Left ventricle myocardium inferior (tissue), 1 donor: ENCODE measurements at places on chromosomes 4 and X. TPM values are rescaled to one million over a fixed set of nuclear protein-coding genes. Genes with fewer than 3 reads are reported as not detected.

Gene CHRDL1
- total RNA-seq, result 3.7 TPM

GRCh38 chrX:11461201-11462001 is 168.2 kb downstream of the AMELX start:
- H3K4me1 ChIP-seq, result no peaks in the 10 kb centered on the region
- H3K27me3 ChIP-seq, result no peaks in the 10 kb centered on the region
- H3K4me3 ChIP-seq, result no peak overlapping the region
- peak overlapping the region; percentile 3 for H3K27ac ChIP-seq
- DNase-seq, result no peak
- H3K36me3 ChIP-seq, result no peaks in the 10 kb centered on the region

Gene ZGRF1
- total RNA-seq, result 2.7 TPM

Gene TFE3
- 19.2 TPM for total RNA-seq

DNA sequence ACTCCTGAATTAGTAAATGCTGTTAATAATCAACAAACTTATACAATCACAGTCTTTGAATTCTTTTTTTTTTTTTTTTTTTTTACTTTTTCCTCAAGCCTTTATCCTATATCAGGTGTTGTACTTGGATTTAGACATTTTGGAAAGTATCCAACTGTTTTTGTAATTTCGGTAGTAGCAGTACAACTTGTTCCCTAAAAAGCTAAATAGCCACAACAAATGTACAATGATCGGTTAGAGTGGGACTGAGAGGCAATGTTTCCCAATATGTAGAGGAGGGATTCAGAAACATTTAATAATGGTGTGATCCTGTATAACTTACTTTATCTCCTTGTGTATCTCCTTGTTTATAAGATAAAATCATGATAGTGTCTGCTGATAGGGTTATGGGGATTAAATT is 343.1 kb downstream of the GRID2 start:
- no peaks in the 10 kb centered on the region for H3K36me3 ChIP-seq
- H3K4me1 ChIP-seq, result no peaks in the 10 kb centered on the region
- H3K27ac ChIP-seq, result no peak overlapping the region
- no peak for DNase-seq

DNA sequence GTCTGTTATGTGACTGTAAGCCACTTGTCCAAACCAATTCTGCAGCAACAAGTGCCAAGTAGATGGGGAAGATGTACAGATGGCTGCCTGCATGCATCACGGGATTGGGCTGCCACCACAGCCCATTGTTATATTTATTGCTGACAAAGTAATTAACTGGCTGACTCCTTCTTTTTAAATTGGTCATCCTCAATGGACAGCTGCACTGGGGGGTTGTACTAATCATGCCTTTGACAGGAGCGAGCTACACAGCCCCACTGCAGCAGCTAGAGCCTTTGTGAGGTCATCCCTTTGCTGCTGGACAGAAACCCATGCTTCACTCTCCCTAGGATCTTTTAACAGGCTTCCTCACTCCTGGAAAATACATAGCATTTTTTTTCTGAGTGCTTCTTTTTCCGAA is 146.7 kb upstream of the CXXC4 start:
- H3K4me1 ChIP-seq, result no peaks in the 10 kb centered on the region
- no peaks in the 10 kb centered on the region for H3K36me3 ChIP-seq
- no peak overlapping the region for H3K27ac ChIP-seq

DNA sequence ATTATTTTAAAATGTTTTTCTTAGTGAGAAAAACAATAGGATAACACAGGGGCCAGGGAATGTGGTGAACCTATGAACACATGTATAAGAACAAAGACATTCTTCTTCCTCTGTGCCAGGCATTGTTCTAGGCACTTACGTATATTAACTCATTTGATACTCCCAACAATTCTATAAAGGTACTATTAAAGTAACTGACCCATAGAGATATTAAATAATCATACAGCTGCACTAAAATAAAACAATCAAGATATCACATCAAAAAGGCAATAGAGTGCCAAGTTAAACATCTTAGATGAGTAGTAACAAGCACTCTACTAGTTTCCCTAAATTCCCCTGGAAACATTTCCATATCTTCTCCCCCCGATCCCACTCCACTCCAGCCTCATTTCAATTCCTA is 33.4 kb downstream of the SLC39A8 start:
- no peak overlapping the region for H3K27ac ChIP-seq
- no peak for DNase-seq
- H3K27me3 ChIP-seq, result no peaks in the 10 kb centered on the region
- no peaks in the 10 kb centered on the region for H3K4me1 ChIP-seq

Gene PHOX2B
- total RNA-seq, result not detected

DNA sequence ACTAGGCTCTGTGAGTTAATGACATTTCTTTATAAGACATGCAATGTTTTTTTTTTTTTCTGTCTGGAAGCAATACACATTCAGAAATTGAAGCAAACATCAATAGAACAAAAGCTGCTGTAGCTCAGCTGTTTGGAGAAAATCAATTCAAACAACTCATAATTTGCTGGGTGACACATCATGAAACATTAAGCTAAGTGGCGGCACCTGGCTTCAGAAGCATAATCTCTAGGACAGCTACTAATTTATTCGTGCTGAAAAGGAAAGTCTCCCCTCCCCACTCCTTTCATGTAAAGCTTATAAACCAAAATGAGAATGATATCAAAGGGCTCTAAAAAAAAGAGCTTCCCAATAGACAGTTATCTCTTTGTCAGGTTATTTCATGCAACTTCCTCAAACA is 73.9 kb downstream of the LUZP4 start:
- H3K27me3 ChIP-seq, result no peaks in the 10 kb centered on the region
- no peak overlapping the region for H3K27ac ChIP-seq
- no peaks in the 10 kb centered on the region for H3K4me1 ChIP-seq
- H3K4me3 ChIP-seq, result no peak overlapping the region
- H3K36me3 ChIP-seq, result no peaks in the 10 kb centered on the region

GRCh38 chrX:136710325-136710951 is 62.5 kb downstream of the CD40LG start:
- peaks cover 17% of the 10 kb centered on the region for H3K36me3 ChIP-seq
- H3K4me3 ChIP-seq, result no peak overlapping the region
- peaks cover 11% of the 10 kb centered on the region for H3K4me1 ChIP-seq
- no peak overlapping the region for H3K27ac ChIP-seq
- H3K27me3 ChIP-seq, result no peaks in the 10 kb centered on the region

DNA sequence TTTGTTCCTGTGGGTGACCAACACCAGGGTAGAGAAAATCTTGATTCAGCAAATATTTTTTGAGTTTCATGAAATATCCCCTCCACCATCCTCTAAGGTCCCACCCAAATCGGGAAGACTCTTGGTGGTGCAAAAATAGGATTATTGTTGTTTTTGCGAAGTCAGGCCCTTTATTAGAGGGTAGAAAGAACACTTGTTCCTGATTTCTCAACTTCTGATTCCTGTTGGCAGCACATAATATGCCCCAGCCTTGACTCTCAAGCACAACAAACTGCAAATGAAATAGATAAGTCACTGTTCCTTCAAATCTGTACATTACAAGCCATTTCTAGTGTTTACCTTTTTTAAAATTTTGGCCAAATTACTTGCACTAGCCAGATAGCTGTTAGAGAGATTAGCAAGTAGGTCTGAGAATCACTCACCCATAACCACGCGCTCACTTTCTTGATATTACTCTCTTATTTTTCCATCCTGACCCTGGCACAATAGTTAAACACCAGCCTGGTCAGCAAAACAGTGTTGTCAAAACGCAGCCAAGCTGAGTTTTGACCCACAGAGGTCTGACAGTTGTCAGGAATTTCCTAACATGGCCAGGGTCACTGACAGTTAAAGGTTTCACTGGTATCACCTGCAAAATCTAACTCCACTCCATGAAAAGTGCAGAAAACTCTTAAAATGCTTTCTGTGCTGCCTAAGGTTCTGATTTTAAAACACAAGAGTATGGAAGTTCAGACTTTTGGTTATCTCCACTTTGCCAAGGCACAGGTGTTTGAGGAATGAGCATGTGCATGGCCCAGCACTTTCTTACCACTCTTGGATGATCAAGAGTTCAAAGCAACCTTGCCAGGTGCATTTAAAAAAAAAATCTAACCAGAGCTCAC is 69.8 kb downstream of the RBM47 start:
- H3K4me1 ChIP-seq, result no peaks in the 10 kb centered on the region
- H3K27me3 ChIP-seq, result peaks cover 9% of the 10 kb centered on the region

DNA sequence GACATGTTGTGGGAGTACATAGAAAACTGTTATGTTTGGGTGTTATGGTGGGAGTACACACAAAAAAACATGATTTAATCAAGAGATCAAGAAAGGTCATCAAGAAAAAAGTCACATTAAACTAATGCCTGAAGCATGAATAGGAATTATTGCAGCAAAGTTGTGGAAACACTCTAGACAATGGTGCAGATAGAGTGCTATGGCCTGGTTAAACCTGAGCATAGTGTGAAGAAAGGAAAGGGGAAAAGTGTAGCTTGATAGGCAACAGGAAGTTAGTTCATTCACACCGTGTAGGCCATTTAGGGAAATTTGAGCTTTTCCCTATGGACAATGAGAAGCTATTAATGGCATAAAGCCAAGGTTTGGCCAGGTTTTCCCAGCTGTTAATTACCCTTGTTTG is 162.1 kb upstream of the EMCN start:
- DNase-seq, result no peak
- H3K4me3 ChIP-seq, result no peak overlapping the region
- H3K4me1 ChIP-seq, result no peaks in the 10 kb centered on the region
- no peaks in the 10 kb centered on the region for H3K27me3 ChIP-seq
- no peak overlapping the region for H3K27ac ChIP-seq

Gene F8A3
- total RNA-seq, result 0.19 TPM

DNA sequence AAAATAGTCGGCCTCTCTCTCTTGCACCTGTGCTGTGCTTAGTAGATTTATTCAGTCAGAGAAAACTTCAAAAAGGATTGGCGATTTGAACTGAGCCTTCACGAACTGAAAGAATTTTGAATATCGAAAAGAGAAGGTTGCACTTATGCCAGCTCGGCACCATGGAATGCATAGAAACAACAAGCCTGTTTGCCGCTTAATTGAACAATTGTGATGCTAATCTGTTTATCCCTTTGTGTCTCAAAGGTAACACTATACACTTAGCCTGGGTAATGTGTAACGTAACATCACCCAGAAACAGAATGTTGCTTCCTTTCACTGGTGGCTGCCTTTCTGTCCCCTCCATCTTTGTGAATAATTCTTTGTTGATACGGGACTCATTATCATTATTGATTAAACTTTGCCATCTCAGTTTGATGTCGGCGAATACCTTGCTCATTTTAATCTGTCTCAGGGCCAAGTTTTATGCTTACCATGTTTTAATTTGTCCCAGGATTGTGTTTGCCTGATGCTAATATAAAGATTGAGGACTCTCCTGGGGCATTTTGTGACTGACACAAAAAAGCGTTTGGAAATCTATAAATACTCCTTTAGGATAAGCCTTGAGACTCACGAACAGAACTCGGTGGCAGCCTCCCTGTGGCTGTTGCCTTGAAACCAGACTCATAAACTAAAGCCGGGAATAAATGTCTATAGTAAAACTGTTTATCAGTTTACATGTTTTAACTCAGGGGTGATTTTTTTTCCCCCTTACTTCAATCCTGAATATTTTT is 400.5 kb downstream of the RAPGEF2 start:
- H3K36me3 ChIP-seq, result no peaks in the 10 kb centered on the region
- no peak overlapping the region for H3K4me3 ChIP-seq
- peaks cover 60% of the 10 kb centered on the region for H3K27me3 ChIP-seq

DNA sequence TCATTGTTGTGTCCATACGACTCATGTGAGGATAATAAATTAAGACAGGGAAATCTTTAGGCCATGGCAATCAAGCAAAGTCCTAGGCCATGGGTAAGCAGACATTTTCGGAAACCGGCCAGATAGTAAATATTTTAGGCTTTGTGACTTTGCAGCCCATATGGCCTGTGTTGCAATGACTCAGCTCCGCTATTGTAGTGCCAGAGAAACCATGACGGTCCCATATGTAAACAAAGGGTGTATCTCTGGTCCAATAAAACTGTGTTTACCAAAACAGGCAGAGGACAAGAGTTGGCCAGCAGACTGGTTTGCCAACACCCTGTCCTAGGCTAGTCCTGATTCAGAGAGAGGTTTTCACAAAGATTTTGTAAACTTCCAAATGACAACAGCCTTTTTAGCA is 5.0 kb downstream of the FAM114A1 start:
- H3K4me3 ChIP-seq, result no peak overlapping the region
- H3K27ac ChIP-seq, result no peak overlapping the region
- H3K4me1 ChIP-seq, result peaks cover 60% of the 10 kb centered on the region
- H3K27me3 ChIP-seq, result no peaks in the 10 kb centered on the region
- H3K36me3 ChIP-seq, result peaks cover 14% of the 10 kb centered on the region

Gene TMEM175
- total RNA-seq, result 20.3 TPM

Gene LRPAP1
- total RNA-seq, result 297 TPM

GRCh38 chr4:38762560-38762959 is 20.2 kb downstream of the TLR10 start:
- no peaks in the 10 kb centered on the region for H3K36me3 ChIP-seq
- peaks cover 7% of the 10 kb centered on the region for H3K4me1 ChIP-seq
- H3K4me3 ChIP-seq, result no peak overlapping the region
- H3K27me3 ChIP-seq, result no peaks in the 10 kb centered on the region
- DNase-seq, result no peak
